ENCODE measurements at places on chromosomes 4 and X. TPM values are rescaled to one million over a fixed set of nuclear protein-coding genes. Genes with fewer than 3 reads are reported as not detected.

The DRP2 gene
- 0.65 TPM for total RNA-seq

The ZNF185 gene
- 7.9 TPM for total RNA-seq

The SPANXA1 gene
- total RNA-seq = not detected

The ATP1B4 gene
- not detected for total RNA-seq

The SRPK3 gene
- total RNA-seq = 9.8 TPM

The HOPX gene
- 63.5 TPM for total RNA-seq

The TMEM31 gene
- not detected for total RNA-seq

The IL13RA1 gene
- 54.1 TPM for total RNA-seq

The RBM10 gene
- 17.8 TPM for total RNA-seq

The UGT2B15 gene
- total RNA-seq = not detected

The LIAS gene
- total RNA-seq = 12.8 TPM

The BANK1 gene
- 12.4 TPM for total RNA-seq

The TBC1D19 gene
- total RNA-seq = 11.7 TPM

The TNIP3 gene
- not detected for total RNA-seq

The COL25A1 gene
- total RNA-seq = 1.0 TPM

The CXorf49 gene
- total RNA-seq = not detected

The EFNB1 gene
- 26.4 TPM for total RNA-seq

The CFAP299 gene
- not detected for total RNA-seq

The GLRB gene
- 4.1 TPM for total RNA-seq

The RPL36A gene
- 225 TPM for total RNA-seq

The IBSP gene
- not detected for total RNA-seq

The NWD2 gene
- total RNA-seq = 0.05 TPM

The SASH3 gene
- 11.6 TPM for total RNA-seq

The VCX3B gene
- total RNA-seq = not detected

The NUDT10 gene
- total RNA-seq = 1.9 TPM

The PHKA1 gene
- total RNA-seq = 5.6 TPM

The FABP2 gene
- total RNA-seq = not detected

The TLL1 gene
- 7.8 TPM for total RNA-seq

The PRDM5 gene
- 19.4 TPM for total RNA-seq

The ASB9 gene
- total RNA-seq = 2.3 TPM

The NAA11 gene
- total RNA-seq = not detected

The DDX3X gene
- total RNA-seq = 251 TPM

The SHROOM2 gene
- total RNA-seq = 1.8 TPM

The STOX2 gene
- 6.9 TPM for total RNA-seq

The CLTRN gene
- 0.51 TPM for total RNA-seq

The CFAP99 gene
- not detected for total RNA-seq

The S100P gene
- 3.5 TPM for total RNA-seq

The HAND2 gene
- total RNA-seq = 1.1 TPM

The LDB2 gene
- 52.3 TPM for total RNA-seq

The ATP8A1 gene
- 9.3 TPM for total RNA-seq

The FGFR3 gene
- 2.4 TPM for total RNA-seq

The C4orf50 gene
- total RNA-seq = not detected

The IGSF1 gene
- total RNA-seq = 0.62 TPM

The GATA1 gene
- total RNA-seq = not detected

The RAB39B gene
- total RNA-seq = 0.19 TPM

The TBC1D9 gene
- 13.9 TPM for total RNA-seq

The ZDHHC15 gene
- total RNA-seq = 2.2 TPM

The RHOXF2 gene
- not detected for total RNA-seq

The ADGRG2 gene
- total RNA-seq = 1.0 TPM
